Neural crest cell (in vitro differentiated cells): ENCODE measurements at places on chromosomes 16 and 17. TPM values are rescaled to one million over a fixed set of nuclear protein-coding genes. Genes with fewer than 3 reads are reported as not detected.

- no peak for DNase-seq
Observed at GRCh38 chr16:54808890-54809289, 121.8 kb upstream of the IRX5 start.

DNA sequence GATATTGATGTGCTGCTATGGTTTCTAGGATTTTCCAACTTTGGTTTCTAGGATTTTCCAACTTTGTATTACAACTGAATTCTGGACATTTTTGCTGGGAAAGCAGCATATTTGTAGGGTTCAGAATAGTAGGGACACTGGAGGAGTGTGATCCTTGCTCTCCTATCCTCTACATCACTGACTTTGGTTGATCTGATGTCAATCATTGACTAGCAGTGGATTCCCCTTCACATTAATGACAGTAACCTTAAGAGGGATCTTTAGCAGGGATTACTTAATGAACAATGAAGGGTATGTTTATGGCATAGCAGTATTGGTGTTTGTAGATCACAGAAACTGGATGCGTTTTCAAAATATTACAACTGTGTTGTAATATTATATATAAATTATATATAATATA is 67.4 kb downstream of the MAP2K4 start:
- DNase-seq, result no peak

GRCh38 chr16:2404099-2404498 is 25.1 kb upstream of the CCNF start:
- DNase-seq, result no peak

- DNase-seq, result no peak
Observed at GRCh38 chr16:75590920-75591843, 25.0 kb downstream of the GABARAPL2 start.

DNA sequence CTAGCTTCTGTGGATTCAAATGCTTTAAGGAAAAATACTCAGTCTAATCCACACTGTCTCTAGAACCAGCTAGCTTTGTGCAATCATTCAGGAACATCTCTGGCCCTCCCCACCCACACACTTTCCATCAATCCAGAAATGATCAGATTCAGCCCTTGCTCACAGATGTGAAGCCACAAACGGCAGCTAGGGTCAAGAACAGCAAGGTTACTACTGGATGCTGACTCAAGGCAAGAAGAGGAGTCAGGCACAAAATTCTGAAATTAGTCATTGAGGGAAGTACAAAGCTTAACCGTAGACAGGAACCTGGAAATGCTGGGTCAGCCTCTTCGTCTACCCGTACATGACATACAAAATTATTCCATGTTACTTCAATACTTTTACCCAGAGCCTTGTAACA is 174.6 kb downstream of the CDH13 start:
- DNase-seq, result no peak

- no peak for DNase-seq
Observed at GRCh38 chr17:70317421-70317820, 148.1 kb downstream of the KCNJ2 start.

- no peak for DNase-seq
Observed at GRCh38 chr17:75695141-75695829, 26.0 kb upstream of the ITGB4 start.

GRCh38 chr16:22055881-22056280 is 36.5 kb upstream of the VWA3A start:
- no peak for DNase-seq

DNA sequence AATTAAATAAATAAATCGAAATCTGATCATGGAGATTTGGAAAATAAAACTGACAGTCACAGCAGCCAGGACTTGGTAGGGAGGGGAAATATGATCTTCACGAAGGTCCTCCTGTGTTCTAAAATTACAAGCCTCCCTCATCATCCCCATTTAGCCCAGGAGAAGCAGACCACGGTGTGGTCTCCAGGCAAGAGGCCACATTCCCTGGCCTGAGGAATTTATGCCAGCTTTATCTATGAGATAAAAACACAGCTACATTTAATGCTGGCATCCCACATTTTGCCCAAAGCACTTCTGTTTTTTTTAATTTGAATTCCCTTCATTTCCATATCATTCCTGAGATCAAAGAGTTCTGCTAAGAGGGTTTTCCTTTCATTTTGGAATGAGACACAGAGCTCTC is 43.2 kb downstream of the ABCC12 start:
- no peak for DNase-seq

DNA sequence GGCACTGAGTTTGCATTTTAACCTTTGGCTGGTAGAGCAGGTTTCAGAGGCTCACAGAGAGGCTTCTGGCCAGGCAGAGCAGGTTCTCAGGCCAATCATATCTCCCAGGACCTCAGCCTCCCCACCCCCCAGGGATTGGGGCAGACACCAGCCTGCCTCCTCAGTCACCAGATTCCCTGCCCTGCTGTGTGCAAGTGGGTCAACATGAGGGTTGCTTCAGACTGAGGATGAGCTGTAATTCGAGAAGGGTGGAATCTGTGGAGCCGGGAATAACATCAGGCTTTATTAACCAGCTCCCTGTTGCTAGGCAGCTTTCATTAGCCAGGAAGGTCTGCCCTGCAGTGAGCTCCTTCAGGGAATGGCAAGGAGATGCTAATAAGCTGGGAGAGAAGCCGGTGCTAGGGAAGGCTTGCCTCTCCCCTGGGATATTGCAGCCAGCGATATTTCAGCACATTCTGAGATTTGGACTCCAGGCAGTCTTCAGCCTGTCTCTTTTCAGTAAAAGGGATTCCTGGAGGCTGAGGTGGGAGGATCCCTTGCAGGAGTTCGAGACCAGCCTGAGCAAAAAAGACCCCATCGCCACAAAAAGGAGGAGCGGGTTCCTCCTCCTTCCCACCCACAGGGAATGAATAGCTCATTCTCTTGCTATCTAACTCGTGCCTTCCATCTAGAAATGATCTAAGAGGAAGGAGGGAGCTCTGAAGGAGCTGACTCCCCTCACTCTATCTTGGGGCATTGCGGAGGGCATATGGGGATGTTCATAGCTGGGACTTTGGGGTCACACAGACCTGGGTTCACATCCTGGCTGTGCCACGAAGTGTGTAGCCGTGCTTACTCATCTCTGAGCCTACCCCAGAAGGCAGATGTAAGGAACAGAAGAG is 10.7 kb downstream of the SGSM2 start:
- peak; percentile 39 for DNase-seq

DNA sequence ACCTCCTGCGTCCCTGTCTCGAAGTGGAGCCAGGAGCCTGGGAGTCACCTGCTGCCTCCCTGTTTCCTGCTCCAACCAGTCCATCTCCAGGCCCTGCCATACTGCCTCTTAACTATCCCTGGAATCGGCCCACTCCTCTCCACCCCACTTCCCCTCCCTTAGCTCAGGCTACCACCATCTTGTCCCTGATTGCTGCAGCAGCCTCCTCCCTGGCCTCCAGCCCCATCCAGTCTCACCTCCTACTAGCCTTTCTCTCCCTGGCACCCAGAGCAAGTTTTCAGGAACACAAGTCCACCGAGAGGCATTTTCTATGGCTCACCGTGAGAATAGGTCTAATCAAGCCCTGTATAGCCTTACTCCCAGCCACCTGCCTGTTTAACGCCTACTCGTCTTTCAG is 865 bp upstream of the CAMKK1 start:
- no peak for DNase-seq

- no peak for DNase-seq
Observed at GRCh38 chr16:87123356-87124001, 193.7 kb downstream of the C16orf95 start.

Gene PRSS33
- 0.23 and 0.39 TPM in 2 replicates for total RNA-seq

- DNase-seq, result no peak
Observed at GRCh38 chr17:80936723-80937122, 54.9 kb upstream of the CHMP6 start.

Gene TMC5
- not detected in 2 replicates for total RNA-seq

DNA sequence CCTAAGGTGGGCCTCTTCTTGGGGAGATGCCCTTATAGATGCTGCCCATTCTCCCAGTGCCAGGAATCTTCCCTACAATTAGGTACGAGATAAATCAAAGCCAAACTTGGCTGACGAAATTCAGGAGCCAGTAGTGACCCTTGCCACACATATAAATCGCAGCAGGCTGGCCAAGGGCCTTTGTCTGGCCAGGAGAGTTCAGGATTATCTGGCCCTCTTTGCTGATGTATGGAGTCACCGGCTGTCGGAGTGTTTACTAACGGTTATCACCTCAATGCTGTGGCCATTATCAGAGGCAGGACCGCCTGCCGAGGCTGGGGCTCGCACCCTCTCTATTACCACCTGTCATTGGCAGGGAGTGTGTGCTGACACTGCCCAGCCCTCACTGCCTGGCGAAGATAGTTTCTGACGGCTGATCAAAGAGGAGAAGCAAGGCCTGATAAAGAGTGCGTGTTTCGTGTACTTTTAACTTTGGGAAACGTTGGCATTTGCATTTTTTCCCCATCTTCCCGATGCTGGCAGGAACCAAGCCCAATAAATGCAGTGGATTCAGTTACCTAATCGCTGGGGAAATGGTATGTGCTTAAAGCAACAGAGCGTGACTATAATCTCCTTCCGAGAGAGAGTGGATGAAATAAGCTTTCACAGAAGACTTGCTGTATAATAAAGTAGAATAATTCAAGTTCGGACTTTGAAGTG is 32.8 kb upstream of the TBX2 start:
- no peak for DNase-seq

- DNase-seq, result no peak
Observed at GRCh38 chr17:3695129-3695722, 729 bp downstream of the P2RX5 start.

Gene SOX9
- 36.8 and 36.9 TPM in 2 replicates for total RNA-seq

DNA sequence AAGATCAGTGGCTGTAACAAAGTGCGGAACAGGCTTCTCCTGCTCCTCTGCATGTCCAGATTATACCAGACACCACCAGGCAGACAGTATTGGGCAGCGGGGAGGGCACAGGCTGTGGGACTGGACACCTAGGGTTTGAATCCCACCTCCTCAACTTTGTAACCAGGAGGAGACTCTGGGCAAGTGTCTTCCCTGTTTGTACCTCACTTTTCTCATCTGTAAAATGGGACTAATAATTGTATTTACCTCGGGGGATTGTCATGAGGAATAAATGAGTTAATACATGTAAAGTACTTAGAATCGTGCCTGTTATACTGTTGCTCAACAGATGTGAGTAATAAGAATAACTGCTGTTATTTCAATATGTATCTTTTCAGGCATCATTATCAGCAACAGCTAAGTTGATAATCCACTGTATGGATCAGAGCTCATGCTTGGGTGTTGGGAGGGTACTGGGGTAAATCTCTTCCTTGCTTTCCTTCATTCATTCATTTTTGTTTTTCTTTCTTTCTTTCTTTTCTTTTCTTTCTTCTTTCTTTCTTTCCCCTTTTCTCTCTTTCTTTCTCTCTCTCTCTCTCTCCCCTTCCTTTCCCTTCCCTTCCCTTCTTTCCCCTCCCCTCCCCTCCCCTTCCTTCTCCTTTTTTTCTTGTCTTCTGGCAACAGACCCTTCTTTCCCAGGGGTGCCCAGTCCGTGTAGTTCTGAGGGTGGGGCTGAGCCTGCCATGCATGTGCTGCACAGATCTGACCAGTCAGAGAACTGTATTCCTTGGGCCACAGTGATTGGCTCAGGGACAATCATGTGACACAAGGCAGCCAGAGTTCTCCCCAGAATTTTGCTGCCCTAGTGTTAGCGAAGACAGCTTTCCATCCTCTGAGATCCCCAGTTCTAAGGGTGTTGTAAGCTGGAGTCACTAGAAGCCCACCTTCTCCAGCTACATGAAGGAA is 25.3 kb upstream of the BRD7 start:
- DNase-seq, result no peak

DNA sequence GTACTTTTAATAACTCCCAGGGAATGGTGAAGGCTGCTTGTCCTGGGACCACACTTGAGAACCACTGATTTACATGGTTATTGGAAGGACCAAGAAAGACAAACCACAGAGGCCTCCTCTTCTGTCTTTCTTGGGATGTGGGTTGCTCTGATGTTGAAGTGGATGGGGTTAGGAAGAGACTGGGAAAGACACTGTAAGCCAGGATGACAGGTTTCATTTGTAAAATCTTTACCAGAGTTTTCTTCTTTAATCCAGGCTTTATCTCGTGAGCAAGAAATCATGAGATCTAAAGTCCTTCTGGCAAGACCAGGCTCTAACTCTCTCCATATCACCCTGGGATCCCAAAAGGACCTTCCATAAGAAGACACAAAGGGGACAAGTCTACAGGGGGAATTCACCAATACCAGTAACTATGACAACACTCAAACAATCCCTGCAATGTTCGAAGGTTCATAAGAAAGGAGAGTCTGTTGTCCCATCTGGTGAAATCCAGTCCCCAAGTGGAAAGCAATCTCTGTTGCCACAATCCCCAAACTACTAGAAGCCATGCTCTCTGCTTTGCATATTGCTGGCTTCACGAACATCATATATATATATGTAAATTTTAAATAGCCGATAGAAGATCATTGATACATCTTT is 44.8 kb upstream of the CDRT4 start:
- no peak for DNase-seq

Gene MYCBPAP
- 1.2 and 1.7 TPM in 2 replicates for total RNA-seq

- no peak for DNase-seq
Observed at GRCh38 chr17:11326492-11326891, 85.5 kb downstream of the SHISA6 start.

Gene CCDC78
- 7.0 and 7.2 TPM in 2 replicates for total RNA-seq

DNA sequence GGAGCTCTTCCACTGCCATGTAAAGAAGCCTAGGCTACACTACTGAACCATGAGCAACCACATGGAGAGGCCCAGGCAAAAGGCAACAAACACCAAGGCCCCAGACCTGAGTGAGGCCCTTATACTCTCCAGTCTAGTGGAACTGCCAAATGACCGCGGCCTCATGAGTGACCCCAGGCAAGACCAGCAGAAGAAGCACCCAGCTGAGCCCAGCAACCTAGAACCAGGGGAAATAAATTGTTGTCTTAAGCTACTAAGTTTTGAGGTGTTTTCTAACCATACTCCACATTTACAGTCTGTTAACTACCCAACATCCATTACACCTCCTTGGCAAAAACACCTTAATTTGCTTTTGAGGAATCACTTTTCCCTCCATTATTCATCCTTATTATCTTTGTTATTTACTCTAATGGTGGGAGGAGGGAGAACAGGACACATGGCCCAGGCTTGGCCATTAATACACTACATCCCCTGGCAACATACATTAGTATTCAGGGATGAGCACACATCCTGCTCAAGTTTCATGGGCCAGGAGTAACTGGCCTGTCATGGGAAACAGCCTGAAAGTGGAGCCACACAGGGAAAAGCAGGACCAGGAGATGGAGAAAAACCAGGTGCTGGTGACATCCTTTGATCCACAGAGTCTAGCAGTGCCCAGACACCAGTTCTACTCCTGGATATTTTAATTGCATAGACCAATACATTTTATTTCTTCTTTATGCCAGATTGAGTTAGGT is 26.2 kb downstream of the SLC39A11 start:
- DNase-seq, result no peak

Gene CDRT15L2
- total RNA-seq, result not detected in 2 replicates

- no peak for DNase-seq
Observed at GRCh38 chr17:9937241-9937761, 32.2 kb upstream of the RCVRN start.

Gene CIBAR2
- total RNA-seq, result not detected in 2 replicates

Gene SRP68
- total RNA-seq, result 87.9 and 91.6 TPM in 2 replicates
